Thoracic aorta (tissue), 2 donors: ENCODE measurements at places on chromosomes 5 and 9.

GRCh38 chr5:143402017-143402552, 1.4 kb downstream of the NR3C1 start:
- DNase-seq = no peak

GRCh38 chr9:125894566-125894965, 147.4 kb downstream of the PBX3 start:
- no peak for DNase-seq

DNA sequence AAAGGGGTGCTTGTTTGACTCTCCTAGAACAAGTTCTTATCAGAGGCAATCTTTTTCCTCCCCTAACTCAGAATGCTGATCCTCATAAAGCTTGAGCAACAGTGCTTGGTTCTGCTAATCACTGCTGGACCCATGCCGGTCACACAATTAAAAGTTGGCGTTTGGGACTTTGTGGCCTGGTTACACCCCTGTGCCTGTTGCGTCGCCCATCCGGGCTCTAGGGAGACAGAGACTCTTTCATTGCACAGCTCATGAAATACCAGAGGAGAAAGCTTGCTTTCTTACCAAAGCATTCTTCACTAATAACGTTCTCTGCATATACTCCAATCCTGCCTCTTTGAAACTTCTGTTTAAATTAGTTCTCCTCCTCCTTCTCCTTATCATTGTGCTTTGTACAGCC, 301.1 kb downstream of the NR3C1 start:
- no peak for DNase-seq

- DNase-seq = no peak
These were observed 8.7 kb upstream of the ELL2 start for GRCh38 chr5:95970359-95970704.

- no peak for DNase-seq
These were observed 37.0 kb downstream of the RNF130 start for GRCh38 chr5:180034564-180034963.

GRCh38 chr9:76257311-76257710, 136.9 kb downstream of the RFK start:
- DNase-seq = no peak

DNA sequence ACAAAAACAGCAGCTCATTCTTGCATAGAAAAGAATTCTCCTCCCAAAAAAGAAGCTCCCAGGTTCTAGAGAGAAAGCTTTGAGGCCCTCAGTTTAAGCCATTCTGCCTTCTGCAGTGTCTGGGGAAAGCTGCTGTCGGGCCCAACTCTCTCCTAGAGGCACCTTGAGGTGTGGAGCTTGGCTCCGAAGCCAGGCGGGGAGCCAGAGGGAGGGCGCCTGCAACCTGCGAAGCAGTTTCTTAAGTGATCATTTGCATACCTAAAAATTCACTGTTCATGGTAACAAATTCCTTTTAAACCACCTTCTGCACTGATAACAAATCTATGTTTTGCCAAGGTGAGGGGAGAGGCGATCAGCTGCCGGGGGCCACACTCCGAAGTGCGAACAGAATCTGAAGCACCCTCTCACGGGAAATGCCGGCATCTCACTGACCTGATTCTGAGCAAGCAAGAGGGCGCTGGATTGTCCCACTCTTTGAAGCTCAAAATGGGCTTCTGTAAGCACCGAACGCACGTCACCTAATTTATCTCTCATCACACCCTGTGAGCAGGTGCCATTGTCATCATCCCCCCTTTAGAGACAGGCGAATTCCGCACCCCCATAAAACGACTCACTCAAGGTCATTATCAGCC, 86.1 kb downstream of the GTF3C4 start:
- no peak for DNase-seq

DNA sequence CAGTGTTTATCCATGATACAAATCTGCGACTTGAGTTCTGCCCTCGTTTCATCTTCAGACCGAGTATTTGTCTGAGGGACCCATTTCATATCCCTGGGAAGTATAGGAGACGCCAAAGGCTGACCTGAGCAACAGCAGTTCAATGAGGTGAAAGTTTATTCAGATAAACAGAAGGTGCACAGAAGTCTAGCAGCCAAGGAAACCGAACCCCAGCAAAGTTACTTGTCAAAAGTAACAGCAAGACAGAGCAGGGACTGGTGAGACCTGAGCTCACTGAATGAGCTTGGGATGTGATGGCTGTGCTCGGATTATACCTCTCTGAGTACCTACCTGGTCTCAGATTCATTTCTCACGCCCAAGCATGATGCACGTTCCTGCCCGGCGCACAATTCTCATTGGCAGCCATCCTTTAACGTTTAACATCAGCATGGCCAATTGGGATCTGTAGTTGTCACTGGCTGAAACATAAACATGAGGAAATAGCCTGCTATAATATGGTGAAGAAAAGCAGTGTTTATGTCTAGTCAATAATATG, 599 bp downstream of the LYRM7 start:
- no peak for DNase-seq

- no peak for DNase-seq
These were observed 72.5 kb upstream of the UBTD2 start for GRCh38 chr5:172356047-172356446.

DNA sequence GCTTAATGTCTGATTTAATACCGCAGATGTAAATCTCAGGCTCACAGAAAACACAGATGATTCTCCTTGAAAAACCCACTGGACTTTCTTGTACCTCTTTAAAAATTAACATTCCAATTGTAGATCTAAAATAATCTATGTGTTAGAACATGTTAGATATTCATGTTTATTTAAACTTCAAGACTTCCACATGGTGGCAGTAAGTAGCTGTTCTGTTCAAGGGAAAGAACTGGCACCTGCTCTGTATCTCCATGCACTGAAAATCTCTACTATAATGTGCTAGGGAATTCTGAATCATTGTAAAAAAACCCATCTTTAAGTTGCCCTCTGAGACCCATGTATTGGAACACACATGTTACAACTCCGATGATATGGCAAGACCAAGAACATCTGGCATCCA, 366.9 kb downstream of the DMRTA1 start:
- no peak for DNase-seq

DNA sequence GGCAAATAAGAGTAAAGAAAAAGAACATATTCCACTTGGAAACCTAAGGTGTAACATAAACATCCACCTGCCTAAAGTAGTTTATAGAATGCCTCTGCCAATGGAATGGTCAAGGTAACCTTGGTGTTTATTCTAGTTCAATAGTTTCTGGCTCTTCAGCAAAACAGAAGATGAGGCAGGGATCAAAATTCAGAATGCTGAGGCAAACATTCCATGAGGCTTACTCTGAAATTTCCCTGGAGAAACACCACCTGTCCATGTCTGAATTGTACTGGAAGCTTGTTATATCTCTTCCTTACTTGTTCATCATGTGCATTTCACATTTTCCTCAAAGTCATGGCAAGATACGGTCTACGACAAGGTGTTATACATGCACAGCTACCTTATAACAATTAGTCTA, 1862.4 kb upstream of the ACO1 start:
- no peak for DNase-seq

GRCh38 chr9:91182429-91183225, 179.1 kb downstream of the AUH start:
- no peak for DNase-seq

DNA sequence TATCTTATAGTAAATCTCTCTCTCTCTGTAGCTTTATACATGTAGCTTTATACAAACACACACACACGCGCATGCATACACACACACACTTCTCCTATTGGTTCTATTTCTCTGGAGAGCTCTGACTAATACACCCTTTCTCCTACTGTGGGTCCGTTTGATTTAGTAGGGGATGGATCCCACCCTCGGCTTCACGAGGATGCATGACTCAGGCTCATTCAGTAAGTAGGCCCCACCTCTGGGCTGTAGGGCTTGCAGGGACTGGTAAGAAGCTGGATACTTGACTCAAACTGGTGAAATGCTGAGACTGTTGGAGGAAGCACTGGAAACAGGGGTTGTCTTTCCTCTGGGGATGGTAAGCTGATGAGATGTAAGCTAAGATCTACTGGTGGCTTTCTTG, 98.7 kb downstream of the SLC24A2 start:
- DNase-seq = no peak

GRCh38 chr9:76424491-76424890, 30.3 kb upstream of the RFK start:
- DNase-seq = no peak

GRCh38 chr5:143567583-143568504, 164.4 kb upstream of the NR3C1 start:
- no peak for DNase-seq

DNA sequence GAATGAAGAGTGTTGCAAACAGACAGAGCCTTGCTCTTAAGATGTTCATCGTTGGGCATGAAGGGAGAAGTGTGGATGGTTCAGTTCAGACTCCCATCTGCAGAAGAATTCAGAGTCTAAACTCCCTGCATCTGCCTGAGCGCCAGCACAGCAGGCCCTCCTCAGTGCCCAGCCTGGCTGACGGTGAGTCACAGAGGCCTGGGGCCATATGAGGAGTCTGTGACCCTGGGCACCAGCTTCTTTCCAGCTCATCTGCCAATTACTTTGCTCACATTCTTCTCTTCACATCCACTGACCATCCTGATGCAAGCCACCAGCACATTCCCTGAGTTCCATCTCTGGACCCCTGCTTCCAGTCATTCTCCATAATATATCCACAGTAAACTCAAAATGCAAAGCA, 401.1 kb upstream of the TRPC7 start:
- no peak for DNase-seq

DNA sequence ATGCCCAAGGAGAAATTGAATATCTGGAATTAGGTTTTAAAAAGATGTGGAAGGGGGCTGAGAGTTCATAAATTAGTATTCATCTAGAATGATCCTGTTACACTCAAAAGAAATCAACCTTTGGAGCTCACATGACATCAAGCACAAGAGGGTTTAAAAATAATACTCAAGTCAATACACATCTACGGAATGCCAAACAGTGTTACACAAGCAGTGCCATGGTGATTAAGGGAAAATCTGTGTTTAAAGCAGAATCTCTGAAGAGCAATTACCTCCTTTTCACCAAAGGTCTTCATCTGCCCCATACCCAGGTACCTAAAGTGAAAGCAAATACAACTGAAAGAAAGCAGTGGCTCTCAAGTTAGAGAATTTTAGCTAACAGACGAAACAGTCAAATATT, 261.6 kb downstream of the NFIB start:
- DNase-seq = no peak

- DNase-seq = no peak
These were observed 252.2 kb downstream of the GOLPH3 start for GRCh38 chr5:31921852-31922305.

DNA sequence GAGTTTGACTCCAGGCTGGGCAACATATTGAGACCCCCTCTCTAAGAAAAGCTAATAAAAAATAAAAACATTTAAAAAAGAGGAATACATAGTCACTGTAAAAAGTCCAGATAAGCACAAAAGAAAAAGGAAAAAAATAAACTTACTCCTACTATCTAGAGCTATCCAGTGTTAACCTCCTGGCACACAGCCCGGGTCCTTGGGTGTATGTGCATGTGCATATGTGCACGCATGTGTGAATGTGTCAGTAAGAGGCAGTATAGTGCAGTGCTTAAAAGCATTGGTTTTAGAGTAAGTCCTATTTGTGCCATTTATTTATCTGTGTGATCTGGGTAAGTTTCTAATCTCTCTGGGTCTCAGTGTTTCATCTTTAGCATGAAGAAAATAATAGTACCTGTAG, 26.7 kb downstream of the FAM219A start:
- DNase-seq = no peak

- no peak for DNase-seq
These were observed 568.9 kb downstream of the ANXA1 start for GRCh38 chr9:73720601-73721000.

DNA sequence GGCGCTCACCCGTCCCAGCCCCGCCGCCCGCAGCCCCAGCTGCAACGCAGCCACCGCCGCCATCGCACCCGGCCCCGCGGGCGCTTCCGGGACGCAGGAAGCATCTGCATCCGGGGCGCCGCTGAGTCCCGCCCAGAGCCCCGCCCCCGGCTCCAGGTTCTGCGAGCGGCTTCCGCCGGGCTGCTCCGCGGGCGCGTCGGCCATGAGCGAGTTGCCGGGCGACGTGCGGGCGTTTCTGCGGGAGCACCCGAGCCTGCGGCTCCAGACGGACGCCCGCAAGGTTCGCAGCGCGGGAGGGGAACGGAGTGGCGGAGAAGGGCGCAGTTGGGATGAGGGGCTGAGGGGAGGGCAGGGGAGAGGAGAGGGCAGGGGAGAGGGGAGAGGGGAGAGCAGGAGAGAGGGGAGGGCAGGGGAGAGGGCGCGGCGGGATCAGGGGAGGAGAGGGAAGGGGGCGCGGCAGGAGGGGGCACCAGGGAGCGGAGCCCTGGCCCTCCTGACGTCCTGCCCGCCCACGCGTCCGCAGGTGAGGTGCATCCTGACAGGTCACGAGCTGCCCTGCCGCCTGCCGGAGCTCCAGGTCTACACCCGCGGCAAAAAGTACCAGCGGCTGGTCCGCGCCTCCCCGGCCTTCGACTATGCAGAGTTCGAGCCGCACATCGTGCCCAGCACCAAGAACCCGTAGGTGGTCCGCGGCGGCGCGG, at the start of the genes SURF1 and SURF2:
TSS of gene SURF1 (minus strand) at position 97 of the 701 bp plus-strand sequence. CDS start at position 63, 34 bp downstream.
TSS of gene SURF2 (plus strand) at position 160 of the 701 bp plus-strand sequence. CDS start at position 203, 43 bp downstream.
- DNase-seq = peak; percentile 45

DNA sequence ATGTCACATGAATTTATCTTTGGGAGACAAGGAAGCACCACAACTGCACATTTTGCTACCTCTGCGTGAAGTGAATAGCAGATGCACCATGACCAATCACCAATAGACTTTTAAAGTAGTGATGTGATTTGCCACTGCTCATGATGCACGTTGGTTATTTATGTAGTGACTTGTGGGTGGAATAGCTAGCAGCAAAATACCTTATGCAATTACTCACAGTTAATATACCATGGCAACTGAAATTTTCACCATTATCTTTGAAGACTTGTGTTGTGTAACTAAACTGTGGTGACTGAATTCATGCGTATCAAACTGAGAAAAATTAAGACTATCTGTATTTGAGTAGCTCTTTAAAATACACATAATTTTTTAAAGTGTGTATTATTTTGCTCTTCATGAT, 46.2 kb upstream of the TUSC1 start:
- no peak for DNase-seq

DNA sequence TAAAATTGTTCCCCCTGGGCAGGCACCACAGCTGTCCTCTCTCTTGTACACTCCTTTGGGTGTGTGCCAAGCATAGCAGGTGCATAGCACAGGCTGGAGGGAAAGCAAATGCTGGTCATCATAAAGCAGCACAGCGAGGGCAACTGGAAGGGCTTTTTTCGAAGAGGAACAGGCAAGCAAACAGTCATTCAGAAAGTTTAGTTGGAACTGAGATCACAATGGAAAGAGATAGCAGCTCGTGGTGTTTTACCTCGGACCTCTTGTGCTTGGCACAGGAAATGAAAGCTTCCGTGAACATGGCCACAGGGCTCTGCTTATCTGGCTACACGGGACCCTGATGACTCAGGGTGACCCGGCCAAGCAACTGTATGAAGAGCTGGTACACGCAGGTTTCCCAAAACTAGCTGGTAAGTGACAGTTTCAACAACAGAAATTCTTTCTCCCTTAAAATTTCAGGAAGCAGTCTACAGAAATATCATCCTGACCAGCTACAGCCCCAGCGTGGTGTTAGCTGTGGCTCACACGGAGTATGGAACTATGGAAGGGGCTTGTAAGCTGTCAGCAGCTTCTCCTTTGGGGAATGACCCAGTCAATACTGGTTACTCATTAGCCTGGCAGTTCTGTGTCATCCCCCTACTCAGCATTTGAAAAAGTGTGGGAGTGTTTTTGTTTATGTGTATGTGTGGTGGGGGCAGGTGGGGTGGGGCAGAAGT, 48.1 kb downstream of the POC5 start:
- DNase-seq = no peak
